ENCODE measurements at places on chromosomes 5 and 9.

DNA sequence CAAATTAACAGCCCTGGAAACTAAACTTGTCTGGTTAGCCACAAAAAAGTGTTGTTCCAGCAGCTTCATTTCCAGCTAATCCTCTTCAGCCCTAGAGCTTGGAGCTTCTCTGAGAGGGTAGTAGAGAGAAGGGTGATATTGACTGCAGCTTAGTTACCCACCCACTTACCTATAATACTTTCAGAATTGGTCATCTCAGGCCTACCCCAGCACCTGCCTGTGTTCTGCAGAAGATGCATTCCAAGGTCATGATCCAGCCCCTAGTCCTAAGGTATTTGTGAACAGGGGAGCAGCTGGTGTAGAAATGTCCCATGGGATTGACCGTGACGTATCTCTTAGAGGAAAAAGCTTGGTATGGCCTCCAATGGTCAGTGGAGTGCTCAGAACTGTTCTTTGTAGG is 289.0 kb downstream of the NR3C1 start:
- DNase-seq = no peak

GRCh38 chr9:86488794-86489193 is 134.6 kb upstream of the TUT7 start:
- DNase-seq = no peak

GRCh38 chr5:163645421-163646416 is 140.3 kb downstream of the MAT2B start:
- no peak for DNase-seq

- DNase-seq = no peak
These were observed 89.0 kb downstream of the RFX3 start for GRCh38 chr9:3436629-3437420.

GRCh38 chr9:131167146-131167692 is 41.8 kb downstream of the NUP214 start:
- no peak for DNase-seq

GRCh38 chr5:68460147-68460798 is 244.7 kb downstream of the PIK3R1 start:
- peak; percentile 85 for DNase-seq

DNA sequence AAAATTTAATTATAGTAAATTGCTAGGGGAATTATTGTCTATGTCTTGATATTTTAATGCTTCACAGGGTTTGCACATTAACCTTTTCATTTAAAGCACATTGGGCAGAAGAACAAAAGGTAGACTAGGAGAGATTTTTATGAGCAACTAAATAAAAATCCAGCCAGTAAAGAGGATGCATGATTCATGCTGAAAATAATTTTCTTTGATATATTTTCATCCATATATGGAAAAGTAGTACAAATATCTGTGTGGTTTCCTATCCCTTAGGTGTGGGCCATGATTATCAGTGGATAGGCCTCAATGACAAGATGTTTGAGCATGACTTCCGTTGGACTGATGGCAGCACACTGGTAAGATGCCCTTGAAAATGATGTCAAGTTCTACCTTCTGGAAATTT is 83.1 kb downstream of the VCAN start:
- no peak for DNase-seq

DNA sequence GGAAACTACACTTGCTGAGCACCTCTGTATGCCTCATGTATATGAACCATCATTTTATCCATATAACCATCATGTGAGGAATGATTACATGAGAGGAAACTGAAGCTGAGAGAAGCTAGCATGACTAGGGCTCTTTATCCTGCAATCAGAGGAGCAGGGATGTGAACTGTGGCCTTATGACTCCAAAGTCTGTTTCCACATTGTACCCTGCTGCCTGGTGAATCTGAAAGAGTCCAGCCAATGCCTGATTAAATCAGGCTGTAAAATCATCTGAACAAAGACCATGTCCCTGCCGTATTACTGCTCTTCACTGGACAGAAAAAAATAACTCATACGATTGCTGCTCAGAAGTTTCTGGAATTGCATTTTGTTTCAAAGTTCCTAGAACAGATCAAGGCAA is 67.0 kb downstream of the LPAR1 start:
- DNase-seq = no peak

DNA sequence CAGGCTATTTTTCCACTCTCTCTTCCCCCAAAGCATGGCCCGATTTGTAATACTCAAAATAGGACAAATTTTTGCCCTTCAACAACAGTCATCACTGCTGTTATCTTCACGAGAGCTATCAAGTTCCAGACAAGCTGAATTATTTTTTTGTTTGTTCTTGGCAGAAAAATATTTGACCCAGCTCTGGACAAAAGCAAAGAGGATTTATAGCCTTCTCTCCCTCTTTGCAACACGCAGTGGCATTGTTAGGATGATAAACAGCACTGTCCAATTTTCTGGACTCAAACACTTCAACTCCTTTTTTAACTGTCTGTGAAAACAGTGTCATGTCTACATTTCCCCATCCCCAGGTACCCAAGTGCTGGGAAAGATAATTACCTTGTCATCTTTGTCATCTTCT is 160.3 kb downstream of the SLF1 start:
- DNase-seq = no peak
